Substantia nigra (tissue), 51 donors: ENCODE measurements at places on chromosomes 6 and 20.
A peak's percentile ranks its signal among the peaks of the same experiment; 100 is the strongest.

- no peak for DNase-seq
Measured at GRCh38 chr6:109322825-109323224, 59.4 kb downstream of the CD164 start.

DNA sequence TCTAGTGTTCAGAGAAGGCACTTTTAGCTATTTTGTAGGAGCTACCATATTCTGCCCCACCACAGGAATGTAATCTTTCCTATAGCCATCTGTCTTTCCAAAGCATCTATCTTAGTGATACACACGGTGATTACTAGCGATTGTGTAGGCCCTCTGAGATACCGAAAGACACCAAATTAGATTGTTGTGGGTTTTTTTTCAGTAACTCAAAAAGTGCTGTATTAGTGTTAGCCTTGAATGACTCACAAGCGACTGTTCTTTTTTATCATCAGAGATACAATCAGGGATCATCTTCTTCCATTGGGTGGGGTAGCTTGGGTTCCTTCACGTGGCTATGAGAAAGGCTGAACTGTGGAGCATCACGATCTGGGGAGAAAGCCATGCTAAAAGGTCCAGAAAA is 160.2 kb downstream of the MTFR2 start:
- DNase-seq = no peak

- DNase-seq = no peak
Measured at GRCh38 chr6:22108199-22108598, 188.6 kb downstream of the PRL start.

GRCh38 chr6:34791164-34791700 is 651 bp upstream of the BLTP3A start:
- DNase-seq = peak; percentile 29

GRCh38 chr20:10509376-10509775 is 74.3 kb downstream of the SLX4IP start:
- no peak for DNase-seq

DNA sequence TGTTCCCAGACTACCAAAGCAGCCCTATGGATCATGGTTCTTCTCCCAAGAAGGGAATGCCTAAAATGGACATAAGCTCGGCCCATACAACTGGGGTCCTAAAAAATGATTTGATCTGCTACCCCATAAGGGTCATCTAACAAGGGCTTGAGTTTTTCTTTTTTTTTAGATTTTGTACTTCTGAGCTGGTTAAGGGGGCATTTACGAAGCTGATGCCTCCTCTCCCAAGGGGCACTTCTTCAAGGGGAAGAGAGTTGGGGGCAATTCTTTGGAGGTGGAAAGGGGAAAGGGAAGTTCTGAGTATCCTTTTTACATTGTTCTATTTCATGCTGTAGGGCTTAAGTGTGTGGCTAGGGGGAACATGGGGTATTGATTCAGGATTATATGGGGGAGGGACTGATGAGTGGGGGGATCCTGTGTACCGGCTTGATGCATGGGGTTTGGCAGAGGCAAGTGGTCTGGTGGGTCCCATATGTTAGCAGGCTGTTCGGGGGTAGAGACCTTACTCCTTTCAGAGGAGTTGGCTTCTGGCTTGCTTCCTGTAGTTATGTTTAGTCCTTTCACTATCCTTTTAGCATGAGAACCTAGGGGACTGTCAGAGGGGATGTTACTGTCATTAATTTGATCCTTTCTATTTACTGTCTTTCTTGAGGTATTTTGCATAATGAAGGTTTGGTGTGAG is 8.1 kb upstream of the ZNFX1 start:
- DNase-seq = no peak

DNA sequence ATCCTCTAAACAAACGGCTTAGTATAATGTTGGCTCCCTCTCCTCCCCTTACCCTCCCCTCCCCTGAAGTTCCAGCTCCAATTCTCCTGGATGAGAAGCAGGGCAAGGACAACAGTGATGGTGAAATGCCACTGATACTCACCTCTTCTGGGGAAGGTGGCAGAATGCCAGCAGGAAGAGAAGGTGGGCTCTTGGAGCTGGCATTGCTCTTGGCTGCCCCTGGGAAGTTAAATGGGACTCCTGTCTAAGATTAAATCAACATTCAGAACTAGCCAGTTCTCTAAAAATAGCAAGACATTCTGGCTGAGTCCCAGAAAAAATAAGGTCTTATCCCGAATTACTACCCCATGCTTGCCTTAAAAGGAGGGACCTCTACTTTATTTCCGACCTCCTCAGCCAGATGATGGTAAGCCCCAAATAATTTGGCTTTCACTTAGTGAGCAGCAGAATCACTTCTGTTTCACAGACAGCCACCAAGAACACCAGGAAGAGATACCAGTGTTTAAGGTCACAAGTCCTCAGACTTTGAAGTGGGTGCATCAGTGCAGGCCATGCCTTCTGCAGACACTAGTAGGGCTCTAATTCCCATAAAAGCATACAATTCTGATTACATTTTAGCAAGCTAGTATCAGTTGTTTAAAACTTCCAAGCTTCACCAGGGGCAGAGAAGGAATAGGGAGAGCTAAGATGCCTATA is 46.0 kb upstream of the IL17A start:
- DNase-seq = no peak

DNA sequence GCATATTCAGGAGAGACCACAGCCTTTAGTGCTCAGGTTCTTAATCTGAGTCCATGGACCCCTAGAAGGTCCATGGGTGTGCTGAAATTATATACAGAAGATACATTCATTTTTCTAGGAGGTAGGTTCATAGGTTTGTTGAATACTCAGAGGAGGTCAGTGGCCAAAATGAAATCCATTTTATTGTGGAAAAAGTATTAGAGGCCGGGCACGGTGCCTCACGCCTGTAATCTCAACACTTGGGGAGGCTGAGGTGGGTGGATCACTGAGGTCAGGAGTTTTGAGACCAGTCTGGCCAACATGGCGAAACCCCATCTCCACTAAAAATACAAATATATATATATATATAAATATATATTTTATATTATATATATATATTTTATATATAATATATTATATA is 9.0 kb upstream of the UST start:
- no peak for DNase-seq

- DNase-seq = no peak
Measured at GRCh38 chr6:14468647-14469321, 351.2 kb downstream of the CD83 start.

DNA sequence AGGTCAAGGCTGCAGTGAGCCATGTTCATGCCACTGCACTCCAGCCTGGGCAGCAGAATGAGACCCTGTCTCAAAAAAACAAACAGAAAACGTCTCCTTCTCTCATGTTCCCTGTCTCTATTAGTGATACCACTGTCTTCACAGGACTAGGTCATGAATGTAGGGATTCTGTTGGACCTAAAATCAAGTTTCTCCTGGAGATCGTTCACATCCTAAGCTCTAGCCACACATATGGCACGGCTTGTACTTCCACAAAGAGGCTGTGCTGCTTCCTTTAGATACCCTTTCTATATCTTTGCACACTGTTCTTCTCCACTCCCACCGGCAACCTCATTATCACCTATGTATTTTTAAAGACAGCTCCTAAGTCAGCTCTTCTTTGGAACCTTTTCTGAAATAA is 96.5 kb downstream of the ADGRG6 start:
- no peak for DNase-seq
